ENCODE measurements at places on chromosomes 4 and X.

DNA sequence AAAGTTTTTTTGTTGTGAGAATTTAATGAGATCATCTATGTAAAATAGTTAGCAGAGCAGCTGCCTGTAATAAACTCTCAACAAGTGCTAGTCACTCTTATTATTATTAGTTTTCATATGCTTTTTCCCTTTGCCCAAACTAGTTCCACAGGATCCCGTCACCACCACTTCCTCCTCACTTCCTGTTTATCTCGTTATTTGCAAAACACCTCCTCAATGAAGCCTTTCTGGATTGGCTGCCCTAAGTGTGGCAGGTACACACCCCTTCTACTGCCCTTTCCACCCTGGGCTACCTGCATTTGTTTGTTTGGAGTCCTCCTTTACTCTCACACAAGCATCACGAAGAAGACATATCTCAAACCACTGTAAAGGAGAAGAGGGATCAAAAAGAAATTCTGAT is 54.4 kb upstream of the KLF3 start:
- no peak for DNase-seq

- no peak for DNase-seq
These were observed 81.5 kb downstream of the CFAP299 start for GRCh38 chr4:80417019-80417418.

GRCh38 chr4:72779241-72779640 is 210.2 kb upstream of the ADAMTS3 start:
- no peak for DNase-seq

- no peak for DNase-seq
These were observed 3.2 kb downstream of the GBA3 start for GRCh38 chr4:22695917-22696316.

DNA sequence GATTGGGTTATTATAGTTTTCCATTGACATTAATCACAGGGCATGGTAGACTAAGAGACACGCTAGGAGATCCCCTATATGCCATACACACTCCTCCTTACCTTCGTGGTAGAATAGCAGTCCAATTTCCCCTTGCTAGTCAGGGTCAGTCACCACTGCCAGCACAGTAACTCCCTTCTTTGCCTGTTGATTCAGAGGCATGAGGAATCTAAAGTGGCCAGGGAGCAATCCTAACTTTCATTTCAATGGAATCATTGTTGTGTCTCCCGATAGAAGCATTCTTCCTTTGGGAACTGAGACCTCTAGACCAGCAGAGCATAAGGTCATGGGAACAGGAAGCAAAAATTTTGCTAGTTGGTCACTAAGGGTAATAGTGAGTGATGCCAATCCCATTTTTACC is 51.1 kb downstream of the COL25A1 start:
- DNase-seq: no peak

- no peak for DNase-seq
These were observed 28.2 kb downstream of the ATP8A1 start for GRCh38 chr4:42628740-42629139.

DNA sequence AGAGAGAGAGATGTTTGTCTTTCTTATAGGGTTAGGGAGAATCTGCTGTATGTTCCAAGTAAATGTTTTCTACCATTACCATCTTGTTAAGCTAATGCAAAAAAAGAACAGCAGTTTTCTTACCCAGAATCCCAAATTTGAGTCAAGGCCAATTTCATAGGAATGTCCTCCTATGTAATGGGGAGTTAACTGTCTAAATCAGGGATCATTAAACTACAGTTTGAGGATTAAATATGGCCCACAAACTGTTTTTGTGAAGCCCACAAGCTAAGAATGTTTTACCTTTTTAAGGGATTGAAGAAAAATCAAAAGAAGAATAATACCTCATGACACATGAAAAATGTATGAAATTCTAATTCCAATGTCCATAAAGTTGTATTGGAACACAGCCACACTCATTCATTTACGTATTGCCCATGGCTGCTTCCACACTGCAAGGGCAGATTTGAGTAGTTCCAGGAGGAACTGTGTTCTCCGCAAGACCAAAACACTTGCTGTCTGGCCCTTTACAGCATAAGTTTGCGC is 113.2 kb upstream of the SPRY1 start:
- DNase-seq: no peak

DNA sequence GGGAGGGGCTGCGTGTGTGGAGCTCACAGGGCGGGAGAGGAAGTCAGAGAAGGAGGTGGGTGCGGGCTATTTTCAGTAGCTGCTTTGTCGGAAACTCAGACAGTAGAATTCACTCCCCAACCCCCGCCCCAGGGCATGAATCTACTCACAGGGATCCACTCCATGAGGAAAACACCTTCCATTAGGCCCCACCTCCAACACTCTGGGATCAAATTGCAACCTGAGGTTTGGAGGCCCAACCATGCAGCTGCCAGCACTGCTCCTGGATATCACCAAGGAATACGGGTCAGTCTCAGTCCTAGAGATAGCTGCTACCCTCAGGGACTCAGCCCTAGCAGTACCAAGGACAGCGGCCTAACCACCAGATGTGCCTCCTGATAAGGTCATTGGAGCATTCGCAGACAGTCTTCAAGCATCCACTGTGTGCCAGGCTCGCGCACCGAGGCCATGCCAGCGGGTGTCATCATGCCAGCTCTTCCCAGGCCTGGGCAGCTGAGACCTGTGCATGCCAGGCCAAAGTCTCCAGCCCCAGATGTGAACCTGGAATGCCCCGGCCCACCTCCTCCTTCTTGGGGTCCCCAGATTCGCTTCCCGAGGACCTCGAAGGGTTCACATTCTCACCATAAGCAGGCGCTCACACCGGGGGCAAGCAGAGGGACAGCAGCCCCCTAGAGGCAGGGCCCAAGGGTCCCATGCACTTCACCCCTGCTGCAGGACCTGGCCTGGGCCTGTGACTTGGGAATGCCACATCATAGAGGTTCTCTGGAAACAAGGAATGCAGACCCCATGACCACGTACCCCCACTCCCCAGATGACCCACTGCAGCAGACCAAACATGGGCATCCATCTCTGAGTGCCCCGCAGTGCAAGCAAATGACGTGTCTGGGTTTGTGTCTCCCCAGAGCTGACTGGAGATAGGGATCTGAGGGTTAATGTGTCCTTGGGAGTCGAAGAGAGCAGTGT is 102.3 kb downstream of the ADRA2C start:
- no peak for DNase-seq

- DNase-seq: no peak
These were observed 10.0 kb downstream of the FBXW7 start for GRCh38 chr4:152525878-152526277.

DNA sequence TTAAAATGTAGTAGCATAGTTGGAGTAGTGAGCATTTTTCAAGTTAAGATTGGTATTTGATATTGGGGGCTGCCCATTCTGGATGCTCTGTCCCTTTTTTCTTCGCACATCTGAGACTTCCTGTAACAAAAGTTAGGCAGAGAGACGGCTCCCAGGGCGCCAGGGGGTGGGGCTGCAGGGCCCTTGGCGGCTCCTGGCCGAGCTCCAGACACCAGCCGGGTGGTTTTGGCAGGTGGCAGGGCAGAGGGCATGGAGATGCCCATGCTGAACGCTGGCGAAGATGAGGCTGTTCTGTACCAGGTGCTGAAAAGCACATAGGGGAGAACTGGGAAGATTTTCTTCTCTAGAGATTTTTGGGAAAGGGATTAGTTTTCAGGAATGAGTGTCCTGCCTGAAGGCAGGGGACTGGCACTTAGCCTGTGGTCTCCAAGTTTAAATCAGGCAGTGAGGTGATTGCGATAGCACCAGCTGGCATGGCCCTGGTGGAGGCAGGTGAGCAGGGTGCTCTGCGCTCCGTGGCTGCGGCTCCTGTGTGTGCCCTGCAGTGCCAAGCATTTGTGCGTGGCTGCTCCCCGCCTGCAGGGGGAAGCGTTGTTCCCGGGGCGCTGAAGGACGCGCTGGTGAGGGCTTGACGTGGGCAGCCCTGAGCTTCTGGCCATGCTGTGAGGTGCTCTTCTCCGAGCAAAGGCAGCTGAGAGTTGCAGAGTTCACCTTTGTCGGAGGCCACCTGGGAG is 23.6 kb upstream of the HGFAC start:
- no peak for DNase-seq

DNA sequence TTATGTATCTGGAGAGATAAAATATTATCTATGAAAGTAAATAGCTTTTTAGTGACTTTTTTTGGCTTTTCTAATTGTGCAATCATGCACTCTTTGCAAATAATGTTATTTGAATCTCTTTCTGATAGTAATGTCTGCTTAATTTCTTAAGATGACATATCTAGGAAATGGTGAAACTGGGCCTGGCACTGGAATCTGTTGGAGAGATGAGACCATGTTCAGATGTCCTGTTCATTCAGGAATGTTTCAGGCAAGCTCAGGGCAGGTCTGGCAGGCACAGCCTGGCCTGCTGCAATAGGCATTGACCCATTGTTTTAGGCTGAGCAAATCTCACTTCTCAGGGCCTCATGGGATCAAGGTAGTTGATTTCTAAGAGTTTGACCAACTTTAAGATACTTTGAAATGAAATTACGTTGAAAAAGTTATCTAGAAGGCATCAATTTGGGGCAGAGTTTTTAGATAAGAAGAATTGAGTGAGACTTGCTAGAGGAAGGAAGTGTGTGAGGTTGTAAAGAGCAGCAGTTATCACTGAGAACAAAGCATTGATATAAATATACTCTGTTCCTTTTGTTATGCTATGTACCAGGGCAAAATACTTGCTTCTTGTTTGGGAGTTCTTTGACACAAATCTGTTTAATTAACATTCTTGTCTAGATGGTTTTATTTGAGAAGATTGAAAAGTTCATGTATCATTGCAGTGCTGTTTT is 133.0 kb upstream of the LEF1 start:
- DNase-seq: no peak

- DNase-seq: no peak
These were observed 164.0 kb upstream of the TRAM1L1 start for GRCh38 chr4:117249333-117249732.

- no peak for DNase-seq
These were observed 567.4 kb downstream of the INPP4B start for GRCh38 chr4:142278663-142279062.

- DNase-seq: no peak
These were observed 30.5 kb upstream of the MAGED1 start for GRCh38 chrX:51862920-51863319.

DNA sequence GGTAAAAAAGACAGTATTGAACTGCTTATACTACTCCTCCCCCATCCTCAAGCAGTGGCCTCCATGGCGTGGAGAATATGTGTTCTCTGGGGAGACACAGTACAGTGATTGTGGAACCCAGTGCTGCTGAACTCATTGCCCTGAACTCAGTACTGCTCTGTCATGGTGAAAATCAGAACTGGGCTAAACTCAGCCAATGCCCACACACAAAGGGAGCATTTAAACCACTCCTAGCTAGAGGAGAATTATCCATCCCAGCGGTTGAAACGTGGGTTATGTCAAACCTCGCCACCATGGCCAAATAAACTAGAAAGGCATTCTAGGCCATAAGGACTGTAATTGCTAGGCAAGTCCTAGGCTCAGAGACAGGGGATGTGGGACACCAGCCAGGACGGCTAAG is 131.8 kb downstream of the SPOCK3 start:
- DNase-seq: no peak

- DNase-seq: no peak
These were observed 55.6 kb upstream of the RBM47 start for GRCh38 chr4:40685300-40685699.

- no peak for DNase-seq
These were observed 4.1 kb downstream of the ENPEP start for GRCh38 chr4:110480031-110480549.

DNA sequence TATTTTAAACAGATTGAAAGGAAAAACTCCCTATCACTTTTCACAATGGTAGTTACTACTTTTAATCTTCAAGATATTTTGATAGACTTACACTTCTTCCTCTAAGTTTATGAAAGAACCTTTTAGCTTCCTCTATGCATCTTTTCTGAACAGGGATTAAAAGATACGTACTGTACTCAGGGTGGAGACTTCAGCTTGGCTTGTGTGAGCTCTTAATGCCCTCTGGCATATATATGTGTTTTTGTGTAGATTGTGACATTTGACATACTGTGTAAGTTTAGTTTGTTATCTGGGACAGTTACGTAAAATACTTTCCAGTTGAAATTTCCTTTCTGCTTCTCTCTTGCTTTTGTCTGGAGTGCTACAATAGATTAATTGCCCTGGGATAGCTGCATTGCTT is 109.3 kb upstream of the NUDT6 start:
- no peak for DNase-seq

GRCh38 chr4:121885115-121885514 is 14.8 kb upstream of the BBS7 start:
- DNase-seq: no peak

DNA sequence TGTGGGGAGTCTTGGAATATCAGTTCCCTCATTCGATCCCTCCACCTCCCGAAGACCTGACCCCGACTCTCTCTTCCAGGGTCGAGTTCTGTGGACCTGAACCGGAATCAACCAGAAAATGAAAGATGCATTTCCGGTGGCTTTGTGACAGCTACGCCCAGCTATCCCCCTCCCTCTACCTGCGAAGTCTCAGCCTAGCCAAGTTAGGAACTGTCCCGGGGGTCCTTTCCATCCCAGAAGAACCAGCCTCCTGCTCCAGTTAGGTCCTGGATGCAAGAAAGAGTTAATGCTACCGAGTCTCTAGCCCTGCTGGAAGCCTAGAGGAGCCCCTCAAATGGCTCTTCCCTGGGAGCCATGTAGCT is 13.4 kb upstream of the ETDC start:
- DNase-seq: no peak

DNA sequence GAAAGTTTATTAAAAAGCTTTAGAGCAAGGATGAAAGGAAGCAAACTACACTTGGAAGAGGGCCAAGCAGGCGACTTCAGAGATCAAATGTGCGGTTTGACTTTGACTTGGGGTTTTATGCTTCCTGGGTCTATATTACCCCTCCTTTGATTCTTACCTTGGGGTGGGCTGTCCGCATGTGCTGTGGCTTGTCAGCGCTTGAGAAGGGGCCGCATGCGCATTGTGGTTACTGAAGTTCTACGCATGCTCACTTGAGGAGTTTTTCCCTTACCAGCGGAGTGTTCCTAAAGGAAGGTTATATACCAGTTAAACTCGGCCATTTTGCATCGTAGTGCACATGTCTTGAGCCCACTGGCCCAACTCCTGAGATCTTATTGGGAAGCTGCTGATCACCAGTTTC is 9.9 kb downstream of the ZNF157 start:
- no peak for DNase-seq

DNA sequence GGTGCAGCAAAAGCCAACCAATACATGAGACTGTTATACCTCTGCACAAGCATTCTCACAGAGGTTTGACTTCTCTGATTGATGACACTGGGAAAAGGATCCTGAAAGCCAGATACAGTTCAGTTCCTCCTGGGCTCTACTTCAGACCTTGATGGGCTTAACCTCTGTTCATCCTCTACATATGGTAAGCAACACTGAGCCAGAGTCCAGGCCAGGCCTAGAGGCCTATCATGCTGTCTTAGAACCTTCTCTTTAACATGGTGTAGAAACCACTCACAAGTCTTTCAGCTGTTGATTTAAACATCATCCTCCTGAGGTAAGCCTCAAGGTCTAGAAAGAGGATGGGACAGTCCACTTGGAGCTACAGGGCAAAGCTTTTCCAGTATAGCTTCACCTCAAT is 9.2 kb downstream of the MAD2L1 start:
- no peak for DNase-seq

DNA sequence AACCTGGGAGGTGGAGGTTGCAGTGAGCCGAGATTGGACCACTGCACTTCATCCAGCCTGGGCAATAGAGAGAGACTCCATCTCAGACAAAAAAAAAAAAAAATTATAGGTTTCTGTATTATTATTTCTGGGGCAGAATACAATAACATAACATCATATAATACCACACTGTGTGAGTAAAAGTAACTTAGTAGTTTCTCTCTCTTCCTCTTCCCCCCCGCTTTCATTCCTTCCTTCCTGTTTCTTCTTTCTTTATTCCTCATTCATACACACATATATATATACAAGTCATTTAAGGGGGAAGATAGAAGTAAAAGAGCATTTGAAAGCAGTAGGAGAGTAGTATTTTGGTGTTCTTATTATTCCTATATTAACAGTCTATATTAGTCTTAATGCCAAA is 55.9 kb upstream of the FHDC1 start:
- no peak for DNase-seq

All from Panc1 (cell line).